ENCODE measurements at places on chromosomes 2 and 18.

DNA sequence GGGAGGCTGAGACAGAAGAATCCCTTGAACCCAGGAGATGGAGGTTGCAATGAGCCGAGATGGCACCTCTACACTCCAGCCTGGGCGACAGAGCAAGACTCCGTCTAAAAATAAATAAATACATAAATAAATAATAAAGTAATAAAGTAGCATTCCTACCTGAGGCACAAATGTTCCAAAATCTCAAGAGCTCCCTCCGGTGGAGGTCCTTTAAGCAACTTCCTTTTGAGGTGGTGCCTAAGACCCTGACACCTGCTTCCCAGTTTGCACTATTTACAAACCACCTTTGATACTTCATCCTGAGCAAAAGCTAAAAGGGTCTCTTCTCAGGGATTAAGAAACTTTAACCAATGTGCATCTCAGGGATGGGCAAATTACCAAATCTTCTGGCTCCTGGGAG, 505.1 kb downstream of the CNTNAP5 start:
- DNase-seq, result no peak

GRCh38 chr2:16525265-16525887, 140.3 kb downstream of the CYRIA start:
- no peak for DNase-seq

DNA sequence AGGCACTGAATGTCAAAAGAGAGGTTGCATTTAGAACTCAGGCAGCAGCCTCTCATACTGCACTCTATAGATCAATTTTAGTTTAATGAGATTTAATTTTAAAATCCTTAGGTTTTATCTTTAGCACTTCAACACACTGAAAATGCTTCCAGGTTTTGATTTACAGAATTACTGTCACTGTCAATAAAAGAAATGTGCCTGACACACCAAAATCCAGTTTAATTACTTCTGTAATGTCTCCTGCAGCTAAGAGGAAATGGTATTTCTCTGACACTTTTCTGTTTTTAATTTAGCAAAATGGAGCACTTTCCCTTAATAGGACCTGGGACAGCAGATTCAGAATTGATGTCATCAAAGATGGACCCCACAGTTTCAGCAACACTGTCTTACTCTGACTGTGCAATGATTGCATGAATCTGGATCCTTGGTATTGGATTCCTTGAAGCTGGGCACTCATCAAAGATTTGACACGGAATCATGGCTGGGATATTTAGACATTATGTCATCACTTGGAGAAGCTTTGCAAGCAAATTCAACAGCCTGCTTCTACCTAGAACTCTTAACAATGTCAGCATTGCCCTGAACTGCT, 576.5 kb downstream of the NRXN1 start:
- no peak for DNase-seq

DNA sequence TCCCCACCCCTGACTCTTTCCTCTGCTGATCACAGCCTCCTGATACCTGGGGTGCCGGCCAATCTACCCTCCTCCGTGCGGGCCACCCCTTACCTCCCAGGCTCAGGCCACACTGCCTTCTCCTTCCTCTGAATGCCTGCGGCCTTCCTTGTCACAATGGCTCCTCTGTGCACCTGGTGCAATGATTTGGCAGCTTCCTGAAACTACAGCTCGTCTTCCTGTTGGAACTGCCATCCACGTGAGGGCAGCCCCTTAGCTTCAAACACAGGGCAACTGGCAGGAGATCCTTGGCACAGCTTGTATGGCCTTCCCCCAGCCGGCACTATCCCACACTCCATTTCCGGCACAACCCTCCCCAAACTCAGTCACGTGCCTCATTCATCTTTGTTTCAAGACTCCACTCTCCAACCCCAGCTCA, 69.0 kb downstream of the STPG4 start:
- DNase-seq, result no peak

DNA sequence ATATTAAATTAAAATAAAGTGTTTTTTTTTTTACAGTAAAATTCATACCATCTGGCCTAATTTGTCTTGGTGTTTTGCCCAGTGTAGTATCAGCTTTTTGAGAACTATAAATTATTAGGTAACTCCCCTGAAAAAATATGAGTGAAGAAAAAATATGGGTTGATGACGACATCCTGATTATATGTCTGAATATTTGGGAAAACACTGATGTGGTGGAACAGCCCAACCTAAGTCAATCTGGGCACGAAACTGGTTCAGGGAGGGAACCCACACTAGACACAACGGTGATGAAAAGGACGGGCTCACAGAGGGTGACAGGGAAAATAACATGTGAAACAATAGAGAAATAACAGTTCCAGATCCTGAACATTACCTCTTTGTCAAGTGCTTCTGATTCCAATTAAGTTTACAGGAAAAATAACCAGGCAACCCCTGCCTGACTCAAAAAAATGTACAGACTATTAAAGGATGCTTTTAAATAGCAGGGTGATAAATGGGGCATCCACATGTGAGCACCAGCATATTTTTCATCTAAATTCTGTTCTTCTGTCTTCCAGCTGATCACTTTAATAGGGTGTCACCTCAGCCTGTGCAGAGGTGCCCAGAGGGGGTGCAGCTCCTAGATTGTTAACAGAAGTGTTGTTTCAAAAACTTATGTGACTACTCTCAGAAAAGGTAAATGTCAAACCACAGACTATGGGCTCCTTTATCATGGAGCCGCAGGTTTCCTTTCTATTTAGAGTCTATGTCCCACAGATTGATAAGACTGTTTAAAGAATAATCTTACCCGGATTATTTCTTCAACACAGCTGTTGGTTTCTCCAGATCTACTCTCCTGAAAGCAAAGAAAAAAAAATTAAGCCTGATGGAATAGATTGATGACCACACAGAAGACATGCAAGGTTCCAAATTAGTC, 305.4 kb downstream of the AFF3 start:
- DNase-seq, result no peak

DNA sequence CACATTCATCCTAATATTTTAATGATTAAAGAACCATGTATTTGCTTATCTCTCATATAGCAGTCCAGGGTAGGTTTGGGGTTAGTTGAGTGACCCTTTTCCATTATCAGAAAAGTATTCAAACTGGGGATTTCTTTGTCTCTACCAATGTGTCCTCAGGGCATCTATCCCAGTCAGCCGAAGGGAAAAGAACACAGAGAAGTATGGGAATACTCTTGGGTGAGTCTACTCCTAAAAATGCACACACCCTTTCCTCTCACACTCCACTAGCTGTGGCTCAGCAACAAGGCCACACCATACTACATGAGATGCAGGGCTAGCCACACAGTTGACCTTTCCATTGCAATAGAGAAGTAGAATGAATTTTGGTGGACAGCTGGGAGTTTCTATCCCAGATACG, 114.3 kb downstream of the NXPH2 start:
- no peak for DNase-seq

DNA sequence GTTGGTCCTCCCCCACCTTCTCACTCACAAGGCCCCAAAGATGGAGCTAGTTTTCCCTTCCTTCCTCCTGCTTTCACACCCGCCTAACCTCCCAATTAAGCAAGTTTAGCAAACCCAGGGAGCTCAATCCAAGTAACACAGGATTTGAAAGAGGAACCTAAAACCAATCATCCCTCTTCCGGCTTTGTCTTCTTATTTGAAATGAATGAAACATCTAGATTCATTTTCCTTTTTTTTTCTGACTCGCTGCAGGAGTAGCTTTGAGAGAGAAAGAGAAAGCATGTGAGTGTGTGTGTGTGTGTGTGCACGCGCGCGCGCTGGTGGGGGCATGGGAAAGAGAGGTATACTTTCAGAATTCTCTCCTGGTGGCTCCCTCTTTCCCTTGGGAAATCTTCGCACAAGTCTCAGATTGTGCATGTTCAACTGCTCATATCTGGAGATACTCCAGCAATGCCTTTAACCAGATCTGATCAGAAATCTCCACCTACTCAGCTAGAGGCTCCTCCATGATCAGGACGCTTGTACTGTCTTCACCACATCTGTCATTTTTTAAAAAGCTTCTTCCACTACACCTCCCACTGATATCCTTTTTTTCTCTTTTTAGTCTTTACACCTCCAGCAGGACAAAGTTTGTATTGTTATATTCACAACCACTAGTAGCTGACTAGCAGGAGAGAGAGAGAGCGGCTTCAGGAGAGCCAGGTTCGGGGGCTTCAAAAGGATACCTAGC, 1.7 kb downstream of the SLC8A1 start:
- DNase-seq, result no peak

GRCh38 chr2:138994502-138994901, 214.3 kb upstream of the NXPH2 start:
- DNase-seq, result no peak
